A549 (cell line): ENCODE measurements at places on chromosomes 5 and 9.

DNA sequence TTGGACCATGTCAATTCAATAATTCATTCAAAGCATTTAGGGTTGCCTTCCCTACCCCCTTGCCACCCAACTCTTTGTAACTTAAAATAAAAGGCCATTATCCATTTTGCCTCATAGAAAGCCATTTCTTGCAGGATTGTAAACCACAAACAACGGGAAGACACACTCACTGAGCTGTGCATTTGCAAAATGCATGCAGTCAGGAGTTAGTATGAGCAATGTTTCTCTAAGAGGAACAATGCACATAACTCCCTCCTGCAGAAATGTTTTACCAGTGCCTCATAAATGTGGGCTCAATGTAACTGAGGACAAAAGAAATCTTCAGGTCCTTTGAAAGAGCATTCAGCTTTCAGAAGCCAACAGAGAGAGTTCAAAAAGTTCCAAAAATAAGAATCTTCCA, 98.5 kb upstream of the ABCA1 start:
- DNase-seq, result no peak

DNA sequence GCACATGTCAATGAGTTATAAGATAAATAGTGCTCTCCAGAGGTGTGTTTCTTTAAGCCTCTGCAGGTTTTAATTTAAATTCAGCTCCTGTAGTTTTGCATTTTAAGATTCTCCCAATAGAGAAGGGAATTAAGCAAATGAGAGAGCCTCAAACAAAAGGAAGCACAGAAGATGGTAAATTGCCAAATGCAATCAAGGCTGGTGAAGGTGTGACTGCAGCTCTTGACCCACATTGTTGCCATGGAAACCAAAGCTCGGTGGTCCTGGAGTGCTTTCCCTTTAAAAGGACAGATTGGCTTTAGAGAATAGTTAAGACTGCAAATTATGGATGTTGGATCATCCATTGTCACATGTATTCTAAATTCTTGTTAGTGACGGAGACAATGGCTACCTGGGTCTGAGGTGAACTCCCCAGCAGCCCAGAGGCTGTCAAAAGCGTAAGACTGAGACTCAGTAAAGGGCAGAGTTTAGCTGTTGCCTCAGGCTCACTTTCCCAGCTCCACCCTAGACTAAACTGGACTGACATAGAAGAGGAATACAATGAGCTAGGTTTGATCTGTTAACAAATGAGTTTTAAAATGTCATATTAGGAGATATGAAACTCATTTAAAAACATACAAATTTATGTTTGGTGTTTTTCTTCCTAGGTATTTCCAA, 12.3 kb downstream of the GAPT start:
- DNase-seq, result no peak

- no peak for DNase-seq
Observed at GRCh38 chr9:76629205-76629990, 134.8 kb upstream of the PCA3 start.

GRCh38 chr5:54332720-54333119, 22.3 kb upstream of the ARL15 start:
- DNase-seq, result no peak

GRCh38 chr9:102072059-102072764, 333.8 kb upstream of the GRIN3A start:
- no peak for DNase-seq

- DNase-seq, result peak; percentile 75
Observed at GRCh38 chr9:129347316-129348120, 169.5 kb upstream of the IER5L start.

GRCh38 chr5:122078116-122079110, at the start of gene LOX:
LOX (minus strand) TSS chr5:122078259; CDS start chr5:122077985, 274 bp downstream.
- peak; percentile 13 for DNase-seq

DNA sequence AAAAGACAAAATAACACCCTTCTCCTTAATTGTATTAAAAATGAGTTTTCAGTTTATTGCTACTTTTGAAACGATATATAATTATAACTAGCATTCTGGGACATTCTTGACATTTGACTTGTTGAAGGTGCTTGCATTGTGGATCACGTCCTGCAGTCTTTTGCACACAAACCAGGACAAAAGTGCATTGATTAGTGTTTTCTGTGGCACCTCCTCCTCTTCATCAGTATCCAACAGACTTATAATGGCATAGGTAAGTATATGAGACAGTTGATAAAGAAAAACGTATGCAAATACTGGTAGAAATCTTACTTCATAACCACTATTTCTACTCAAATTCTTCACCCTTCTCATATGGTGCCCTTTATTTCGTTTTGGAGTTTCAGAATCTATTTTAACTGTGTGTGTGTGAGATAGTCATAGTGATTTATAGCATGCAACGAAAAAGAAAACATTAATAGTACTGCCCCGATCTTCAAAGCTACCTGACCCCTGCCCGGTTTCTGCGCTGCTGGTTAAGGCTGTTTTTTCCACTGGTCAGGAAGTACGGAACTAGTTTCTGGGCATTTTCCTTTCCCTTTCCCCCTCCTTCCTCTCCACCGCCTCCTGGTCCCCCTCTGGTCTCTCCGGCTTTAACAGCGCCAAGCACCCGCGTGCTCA, 639 bp upstream of the RASA1 start:
- no peak for DNase-seq

DNA sequence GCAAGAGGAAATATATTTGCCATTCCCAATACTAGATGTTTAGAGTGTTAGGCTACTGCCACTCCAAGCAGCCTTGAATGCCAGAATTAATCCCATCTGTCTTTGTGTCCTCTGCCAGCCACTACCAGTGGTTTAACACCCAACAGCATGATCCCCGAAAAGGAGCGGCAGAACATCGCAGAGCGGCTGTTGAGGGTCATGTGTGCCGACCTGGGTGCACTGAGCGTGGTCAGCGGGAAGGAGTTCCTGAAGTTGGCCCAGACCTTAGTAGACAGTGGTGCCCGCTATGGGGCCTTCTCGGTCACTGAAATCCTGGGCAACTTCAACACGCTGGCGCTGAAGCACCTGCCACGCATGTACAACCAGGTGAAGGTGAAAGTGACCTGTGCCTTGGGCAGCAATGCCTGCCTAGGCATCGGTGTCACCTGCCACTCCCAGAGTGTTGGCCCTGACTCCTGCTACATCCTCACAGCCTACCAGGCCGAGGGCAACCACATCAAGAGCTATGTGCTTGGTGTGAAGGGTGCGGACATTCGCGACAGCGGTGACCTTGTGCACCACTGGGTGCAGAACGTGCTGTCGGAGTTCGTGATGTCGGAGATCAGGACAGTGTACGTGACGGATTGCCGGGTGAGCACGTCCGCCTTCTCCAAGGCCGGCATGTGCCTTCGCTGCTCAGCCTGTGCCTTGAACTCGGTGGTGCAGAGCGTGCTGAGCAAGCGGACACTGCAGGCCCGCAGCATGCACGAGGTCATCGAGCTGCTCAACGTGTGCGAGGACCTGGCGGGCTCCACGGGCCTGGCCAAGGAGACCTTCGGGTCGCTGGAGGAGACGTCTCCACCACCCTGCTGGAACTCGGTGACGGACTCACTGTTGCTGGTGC, 29.3 kb downstream of the AMBP start:
- DNase-seq, result no peak

GRCh38 chr9:93258419-93258817, 74.5 kb downstream of the WNK2 start:
- DNase-seq, result no peak

GRCh38 chr5:91521334-91521733, 138.2 kb upstream of the ARRDC3 start:
- no peak for DNase-seq

DNA sequence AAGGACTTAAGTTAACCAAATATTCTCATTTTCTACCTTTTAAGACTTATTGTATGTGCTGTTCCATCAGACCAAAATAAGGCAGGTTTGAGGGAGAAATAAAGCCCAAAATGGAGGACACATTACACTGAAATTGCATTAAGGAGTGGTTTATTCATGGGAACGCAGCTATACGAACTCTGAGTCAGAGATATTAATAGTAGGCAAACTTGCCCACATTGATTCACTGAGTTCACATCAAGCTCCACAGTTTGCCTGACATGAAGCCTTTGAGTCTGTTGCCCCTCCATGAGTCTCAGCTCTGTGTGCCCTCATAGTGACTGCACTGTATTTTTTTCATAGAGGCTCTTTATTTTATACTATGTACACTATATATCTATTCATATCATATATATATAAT, 135.0 kb upstream of the SNX2 start:
- DNase-seq, result no peak

GRCh38 chr5:52947851-52948250, 41.3 kb upstream of the ITGA2 start:
- no peak for DNase-seq

DNA sequence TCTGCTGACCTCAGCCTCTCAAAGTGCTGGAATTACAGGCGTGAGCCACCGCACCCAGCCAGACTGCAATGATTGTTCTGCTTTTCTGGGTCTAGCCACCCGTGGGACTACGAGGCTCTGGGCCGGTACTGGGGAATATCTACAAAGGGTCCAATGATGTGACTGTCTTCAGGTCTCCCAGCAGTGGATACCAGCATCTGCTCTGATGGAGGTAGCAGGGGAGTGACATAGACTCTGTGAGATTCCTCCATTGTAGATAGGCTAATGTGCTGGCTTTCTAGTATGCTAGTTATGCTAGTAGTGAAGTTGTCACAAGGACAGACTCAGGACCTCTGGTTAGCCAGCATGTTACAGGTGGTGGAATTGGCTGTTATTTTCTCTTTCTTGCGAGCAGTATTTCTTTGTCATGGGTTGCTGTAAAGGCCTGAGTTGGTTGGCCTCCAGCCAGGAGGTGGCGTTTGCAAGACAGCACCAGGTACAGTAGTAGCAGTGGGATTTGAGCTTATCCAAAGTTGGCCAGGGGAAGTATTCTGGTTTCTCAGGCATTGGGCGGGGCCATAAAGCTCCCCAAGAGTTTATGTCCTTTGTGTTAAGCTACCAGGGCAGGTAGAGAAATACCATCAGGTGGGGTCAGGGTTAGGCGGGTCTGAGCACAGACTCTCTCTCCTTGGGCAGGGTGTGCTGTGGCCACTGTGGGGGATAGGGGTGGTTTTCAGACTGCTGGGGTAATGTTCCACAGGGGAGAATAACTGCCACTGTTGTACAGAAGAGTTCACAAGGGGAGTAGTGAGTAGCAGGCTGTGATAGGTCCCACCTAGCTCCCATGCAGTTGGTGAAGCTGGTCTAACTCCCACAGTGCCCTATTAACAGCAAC, 105.2 kb downstream of the SGCD start:
- no peak for DNase-seq

GRCh38 chr5:39205550-39205949, 13.8 kb downstream of the FYB1 start:
- no peak for DNase-seq

- DNase-seq, result no peak
Observed at GRCh38 chr9:91182429-91183225, 179.1 kb downstream of the AUH start.

- DNase-seq, result peak; percentile 23
Observed at GRCh38 chr5:76472335-76473008, 69.4 kb downstream of the IQGAP2 start.

DNA sequence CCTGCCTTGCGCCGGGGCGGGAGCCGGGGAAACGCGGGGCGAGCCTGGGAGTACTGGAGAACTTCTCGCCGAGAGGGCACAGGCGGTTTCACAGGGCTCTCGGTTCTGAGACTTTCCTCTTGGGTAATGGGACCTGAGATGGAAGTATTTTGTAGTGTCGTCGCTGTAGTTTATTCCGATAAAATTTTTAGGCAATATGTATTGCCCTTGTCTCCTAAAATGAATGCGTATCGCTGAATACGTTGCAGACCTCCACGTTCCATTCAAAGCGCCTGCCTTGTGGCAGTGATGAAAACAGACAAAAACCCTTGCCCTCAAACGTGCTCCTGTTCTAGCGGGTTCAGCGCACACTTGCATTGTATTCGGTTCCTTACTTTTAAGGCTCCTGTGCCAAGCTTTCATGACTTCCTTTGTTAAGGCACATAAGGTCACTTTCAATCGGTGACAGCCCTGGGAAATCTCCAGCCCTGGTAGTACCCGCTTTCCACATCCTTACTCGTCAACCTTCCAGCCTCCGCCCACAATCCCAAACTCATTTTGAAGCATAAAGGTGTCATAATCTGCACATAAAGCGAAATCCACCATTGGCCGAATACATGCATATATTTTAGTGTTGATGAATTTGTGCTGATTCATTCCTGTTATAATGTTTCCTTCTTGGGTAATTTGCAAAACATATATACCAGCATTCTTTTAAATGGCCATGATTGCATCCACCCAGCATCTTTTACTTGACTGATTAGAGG, 694 bp downstream of the RMI1 start:
- DNase-seq, result peak; percentile 52

DNA sequence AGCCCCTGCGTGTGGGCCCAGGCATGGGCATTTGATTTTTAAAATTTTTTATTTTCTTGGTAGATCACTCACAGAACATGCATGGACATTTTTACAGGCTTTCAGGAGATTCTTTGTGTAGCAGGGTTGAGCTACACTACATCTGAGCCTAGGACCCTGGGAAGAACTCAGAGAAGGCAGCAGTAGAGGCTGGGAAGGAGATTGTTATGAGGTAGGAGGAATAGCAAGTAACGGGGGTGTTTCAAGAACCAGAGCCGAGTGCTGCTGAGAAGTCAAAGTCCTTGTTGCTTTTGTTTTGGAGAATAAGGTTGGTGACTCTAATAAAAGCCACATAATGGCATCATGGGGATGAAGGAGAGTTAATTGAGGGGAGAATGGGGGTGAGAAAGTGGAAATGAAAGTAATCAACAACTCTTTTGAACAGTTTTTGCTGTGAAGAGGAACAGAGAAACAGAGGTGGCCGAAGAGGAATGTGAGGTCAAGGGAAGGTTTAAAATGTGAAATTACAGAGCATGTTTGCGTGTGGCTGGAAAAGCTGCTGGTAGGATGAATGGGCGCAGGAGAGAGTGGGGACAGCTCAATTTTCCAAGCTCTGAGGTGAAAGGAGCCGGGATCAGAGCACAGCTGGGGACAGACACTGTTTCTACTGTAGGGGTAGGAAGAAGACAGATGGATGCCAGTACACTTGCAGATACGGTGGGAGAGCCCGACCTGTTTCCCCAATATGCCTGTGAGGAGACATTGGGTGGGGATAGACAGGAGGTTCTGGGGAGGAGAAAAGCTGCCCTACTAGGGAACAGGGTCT, 4.7 kb upstream of the PDLIM7 start:
- no peak for DNase-seq

DNA sequence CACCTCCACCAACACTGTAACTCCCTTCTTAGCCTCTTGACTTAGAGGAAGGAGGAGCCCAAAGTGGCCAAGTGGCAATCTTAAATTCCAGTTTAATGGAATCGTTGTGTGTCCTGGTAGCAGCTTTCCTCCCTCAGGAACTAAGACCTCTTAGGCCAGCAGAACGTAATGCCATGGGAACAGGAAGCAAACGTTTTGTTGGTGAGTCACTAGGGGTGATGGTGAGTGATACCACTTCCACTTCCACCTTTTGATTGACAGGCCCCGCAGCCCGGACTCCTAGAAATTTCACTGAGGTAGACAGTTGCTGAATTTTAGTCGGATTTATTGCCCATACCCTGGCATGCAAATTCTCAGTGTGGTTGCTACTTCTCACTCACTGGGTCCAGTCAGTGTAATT, 94.2 kb upstream of the FBN2 start:
- DNase-seq, result no peak

- DNase-seq, result peak; percentile 30
Observed at GRCh38 chr5:138716456-138716924, 36.7 kb upstream of the CTNNA1 start.
